Ovary (tissue), 10 donors: ENCODE measurements at places on chromosomes 1 and 21. TPM values are rescaled to one million over a fixed set of nuclear protein-coding genes. Genes with fewer than 3 reads are reported as not detected.
A peak's percentile ranks its signal among the peaks of the same experiment; 100 is the strongest.

The APOBEC4 gene
- not detected for polyA plus RNA-seq

- DNase-seq: no peak
Observed at GRCh38 chr1:47686731-47687630, 249.1 kb downstream of the FOXD2 start.

GRCh38 chr1:114011796-114012195 lies 32.5 kb downstream of the OLFML3 start:
- DNase-seq: no peak

The TAS1R1 gene
- polyA plus RNA-seq: 0.74 TPM

DNA sequence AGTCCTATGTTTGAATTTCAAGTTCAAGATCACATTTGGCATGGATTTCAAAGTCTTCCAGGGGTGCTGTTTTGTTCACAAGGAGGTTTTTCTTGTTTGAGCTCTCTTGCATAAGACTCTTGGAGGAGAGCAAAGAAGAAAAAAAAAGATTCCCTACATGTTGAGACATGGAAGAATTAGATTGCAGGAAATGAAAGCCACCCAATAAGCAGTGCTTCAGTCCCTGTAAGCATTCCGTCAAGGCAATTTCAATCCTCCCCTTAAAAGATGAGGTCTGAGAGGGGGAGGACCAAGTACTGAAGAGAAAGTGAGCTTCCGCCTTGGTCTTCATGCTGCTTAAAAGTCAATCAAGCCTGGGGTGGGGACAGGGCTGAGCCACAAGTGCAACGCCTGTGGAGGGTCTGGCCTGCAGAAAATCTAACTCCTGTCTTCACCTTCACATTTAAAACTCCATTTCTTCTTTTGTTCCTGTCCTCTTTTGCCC lies 50.2 kb downstream of the LPAR3 start:
- DNase-seq: no peak

- no peak for DNase-seq
Observed at GRCh38 chr1:71745326-71745725, 537.0 kb downstream of the NEGR1 start.

The B3GALT5 gene
- 0.12 TPM for polyA plus RNA-seq

DNA sequence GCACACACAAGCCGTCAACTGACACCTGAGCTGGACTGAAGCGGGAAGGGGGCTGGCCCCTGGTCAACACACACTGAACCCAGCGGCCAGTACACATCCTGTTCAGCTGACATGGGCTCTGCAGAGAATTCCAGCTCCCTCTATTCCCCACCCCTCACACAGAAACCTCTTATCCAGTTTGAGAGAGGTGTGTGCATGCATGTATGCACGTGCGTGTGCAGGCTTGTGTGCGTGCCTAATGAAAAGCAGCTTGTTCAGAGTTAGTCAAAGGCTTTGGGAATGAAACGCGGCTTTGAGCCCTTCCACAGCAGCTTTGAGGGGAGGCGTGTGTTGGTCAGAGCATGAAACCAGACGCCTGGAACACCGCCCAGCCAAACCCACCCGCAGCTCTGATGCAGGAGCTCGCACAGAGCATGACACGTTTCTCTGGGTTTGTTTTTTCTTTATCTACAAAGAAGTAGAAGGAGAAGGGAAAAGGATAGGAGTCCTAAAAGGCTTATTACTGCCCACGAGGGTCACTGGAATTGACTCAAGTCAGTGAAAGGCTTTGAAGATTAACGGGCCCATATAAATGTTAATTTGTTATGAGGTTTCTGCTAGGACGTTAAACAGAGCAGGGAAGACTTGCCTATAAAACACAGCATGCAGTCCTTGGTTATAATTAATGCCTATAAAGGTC lies 184.2 kb downstream of the ETS2 start:
- peak; percentile 78 for DNase-seq

DNA sequence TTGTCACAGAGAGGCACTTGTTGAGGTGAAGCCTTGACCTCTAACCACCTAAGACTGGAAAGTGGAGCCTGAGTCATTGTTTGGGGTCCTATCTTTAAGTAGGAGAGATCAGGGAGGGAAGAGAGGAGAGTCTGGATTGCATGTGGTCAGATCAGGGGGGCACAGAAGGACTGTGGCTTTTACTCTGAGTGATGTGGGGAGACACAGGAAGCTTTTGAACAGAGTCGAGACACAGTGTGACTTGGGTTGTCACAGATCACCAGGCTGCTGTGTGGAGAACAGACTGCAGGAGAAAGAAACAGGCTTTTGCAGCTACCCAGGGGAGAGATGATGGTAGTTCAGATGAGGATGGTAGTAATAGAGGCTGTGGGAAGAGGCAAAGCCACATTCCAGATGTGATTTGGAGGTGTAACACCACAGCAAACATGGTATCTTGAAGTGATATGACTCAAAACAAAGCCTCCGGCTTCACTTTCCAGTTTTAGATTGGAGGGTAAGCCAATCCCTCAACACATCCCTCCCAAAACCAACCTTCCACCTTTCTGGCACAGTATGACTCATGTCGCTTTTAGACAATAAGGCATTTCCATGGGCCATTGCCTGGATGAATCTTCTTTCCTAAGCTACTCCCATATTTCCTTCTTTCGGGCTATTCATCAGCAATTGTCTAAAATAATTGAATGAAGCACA lies 125.8 kb upstream of the SLC44A3 start:
- no peak for DNase-seq

DNA sequence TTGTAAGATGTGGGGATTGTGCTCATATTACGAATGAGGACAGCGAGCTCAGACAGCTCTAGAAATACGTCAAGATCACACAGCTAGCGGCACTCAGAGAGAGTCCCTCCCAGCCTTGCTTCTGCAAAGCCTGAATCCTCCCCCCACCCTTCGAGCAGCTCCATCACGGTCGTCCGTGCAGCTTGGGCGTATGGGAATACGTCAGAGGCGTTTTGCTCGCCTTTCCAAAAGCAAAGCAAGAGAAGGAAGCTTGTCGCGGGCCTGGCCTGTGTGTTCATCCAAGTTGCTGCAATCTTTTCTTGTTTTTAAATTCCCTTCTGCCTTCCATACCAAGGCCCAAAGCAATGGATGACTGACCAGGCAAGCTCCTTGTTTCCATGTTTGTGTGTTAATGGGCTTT lies 125.5 kb upstream of the IRF2BP2 start:
- DNase-seq: peak; percentile 16

DNA sequence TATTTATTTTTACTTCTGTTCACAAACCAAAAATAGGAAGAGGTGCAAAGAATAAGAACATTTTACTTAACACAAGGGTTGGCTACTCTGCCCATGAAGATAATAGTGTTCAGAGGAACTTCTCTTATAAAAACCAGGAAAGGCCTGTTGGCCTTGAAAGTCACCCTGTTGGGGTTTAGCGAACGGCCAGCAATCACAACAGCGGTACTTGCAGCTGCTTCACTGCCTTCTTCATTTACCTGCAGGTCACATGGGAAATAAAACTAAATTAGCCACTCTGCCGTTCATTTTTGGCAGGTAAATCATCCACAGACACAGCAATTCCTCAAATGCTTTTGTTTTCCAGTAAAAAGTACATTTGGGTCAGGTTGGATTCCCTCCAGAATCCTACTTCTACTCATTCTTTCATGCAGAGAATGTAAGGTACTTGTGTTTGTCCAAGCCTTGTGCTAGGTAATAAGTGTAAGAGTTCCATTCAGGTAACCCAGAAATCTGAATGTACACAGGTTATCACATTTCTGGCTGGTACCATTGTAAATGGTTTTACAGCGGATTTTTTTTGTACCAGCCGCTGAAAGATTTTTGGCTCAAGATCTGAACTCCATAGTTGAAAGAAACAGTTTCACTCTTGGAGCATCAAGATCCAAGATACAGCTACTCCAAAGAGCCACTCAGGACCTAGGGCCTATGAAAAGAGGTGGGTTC lies 13.1 kb downstream of the SERPINC1 start:
- no peak for DNase-seq

DNA sequence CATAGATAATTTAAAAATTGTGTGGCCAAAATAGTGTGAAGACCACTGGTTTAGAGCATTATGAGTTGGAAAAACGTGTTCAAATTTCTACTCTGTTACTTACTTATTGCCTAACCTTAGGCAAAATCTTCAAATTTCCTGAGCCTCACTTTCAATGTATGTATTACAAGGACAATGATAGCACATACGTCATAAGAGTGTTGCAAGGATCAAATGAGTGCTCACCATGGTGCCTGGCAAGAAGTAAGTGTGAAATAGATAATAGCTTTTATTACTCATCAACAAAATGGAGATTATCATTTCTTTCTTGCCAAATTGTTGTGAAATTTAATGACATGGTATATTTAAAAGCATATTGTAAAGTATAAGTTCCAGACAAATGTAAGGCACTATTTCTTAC lies 57.2 kb downstream of the FH start:
- no peak for DNase-seq

The ICOSLG gene
- 0.42 TPM for polyA plus RNA-seq

GRCh38 chr1:17915511-17916197 lies 160.5 kb downstream of the ACTL8 start:
- DNase-seq: no peak

DNA sequence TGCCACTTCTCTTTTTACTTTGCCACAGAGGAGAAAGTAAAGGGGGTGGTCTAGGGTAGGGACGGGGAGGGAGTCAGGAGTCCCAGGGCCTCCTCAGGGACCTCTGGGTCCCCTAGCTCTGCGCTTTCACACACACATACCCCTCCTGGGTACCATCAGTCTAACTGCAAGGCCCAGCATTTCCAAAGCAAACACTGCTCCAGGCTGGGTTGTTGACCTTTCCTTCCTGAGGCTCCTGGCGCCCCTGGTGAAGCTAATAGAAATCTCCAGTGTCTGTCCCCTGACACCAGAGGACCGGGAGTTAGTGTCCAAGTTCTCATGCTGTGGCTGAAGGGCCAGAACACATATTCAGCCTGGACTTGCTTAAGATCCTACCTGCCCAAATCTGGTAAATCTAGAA lies 3.9 kb downstream of the TMEM63A start:
- no peak for DNase-seq

GRCh38 chr21:44836666-44837471 lies 19.0 kb upstream of the SUMO3 start:
- no peak for DNase-seq

DNA sequence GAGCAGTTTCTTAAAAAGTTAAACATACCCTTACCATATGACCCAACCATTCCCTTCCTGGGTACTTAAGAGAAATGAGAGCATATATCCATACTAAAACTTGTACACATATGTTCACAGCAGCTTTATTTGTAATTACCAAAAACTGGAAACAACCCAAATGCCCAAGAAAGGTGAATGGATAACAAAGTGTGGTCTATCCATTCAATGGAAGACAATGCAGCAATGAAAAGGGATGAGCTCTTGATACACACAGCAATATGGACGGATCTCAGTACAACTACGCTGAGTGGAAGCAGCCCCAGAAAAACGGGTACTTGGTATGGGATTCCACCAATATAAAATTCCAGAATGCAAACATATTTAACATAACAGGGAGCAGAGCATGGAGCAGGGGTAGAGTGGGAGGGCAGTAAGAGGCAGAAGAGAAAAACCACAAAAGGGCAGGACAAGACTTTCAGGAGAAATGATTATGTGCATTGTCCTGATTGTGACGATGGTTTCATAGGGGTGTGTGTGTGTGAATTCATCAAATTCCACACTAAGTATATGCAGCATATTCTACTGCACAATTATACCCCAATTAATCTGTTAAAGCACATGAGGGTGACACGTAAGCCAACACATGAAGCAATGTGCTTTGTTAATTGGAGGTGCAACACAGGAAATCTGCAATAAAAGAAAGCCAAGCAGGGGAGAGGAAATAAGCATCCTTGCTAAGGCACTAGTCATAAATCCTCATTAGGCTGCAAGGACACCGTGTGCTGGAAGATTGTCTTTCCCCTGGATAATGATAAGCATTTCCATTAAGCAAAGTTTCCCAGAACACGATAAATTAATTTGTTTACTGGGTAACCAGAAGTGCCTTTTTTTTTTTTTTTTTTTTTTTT lies 113.1 kb upstream of the KRTAP19-8 start:
- no peak for DNase-seq

DNA sequence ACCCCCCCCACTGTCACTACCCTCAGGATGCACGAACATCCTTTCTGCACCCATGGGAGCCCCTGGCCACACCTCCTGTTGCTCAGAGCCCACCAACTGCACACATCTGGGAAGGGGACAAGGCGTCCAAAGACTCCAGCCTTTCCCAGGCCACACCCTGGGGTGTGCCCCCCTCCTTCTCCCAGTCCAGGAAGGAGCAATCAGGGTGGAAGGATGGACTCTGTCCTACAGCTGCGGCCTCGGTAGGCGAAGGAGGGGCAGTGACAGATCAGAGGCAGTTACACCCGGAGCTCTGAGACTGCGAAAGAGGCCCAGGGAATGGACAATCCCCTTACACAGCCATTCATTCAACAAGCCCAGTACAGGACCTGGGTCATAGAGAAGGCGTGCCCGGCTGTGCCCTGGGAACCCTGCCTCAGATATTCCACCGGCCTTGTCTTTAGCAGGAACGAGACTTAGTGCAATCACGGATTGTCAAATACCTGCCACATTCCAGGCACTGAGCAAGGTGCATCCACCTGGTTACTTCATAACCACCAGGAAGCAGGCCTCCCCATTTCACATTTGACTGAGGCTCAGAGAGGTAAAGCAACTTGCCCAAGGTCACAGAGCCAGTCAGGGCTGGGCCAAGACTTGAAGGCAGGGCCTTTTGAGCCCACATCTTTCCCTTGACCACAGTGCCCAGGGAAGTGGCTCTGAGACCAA lies 9.4 kb downstream of the HSPG2 start:
- peak; percentile 30 for DNase-seq

DNA sequence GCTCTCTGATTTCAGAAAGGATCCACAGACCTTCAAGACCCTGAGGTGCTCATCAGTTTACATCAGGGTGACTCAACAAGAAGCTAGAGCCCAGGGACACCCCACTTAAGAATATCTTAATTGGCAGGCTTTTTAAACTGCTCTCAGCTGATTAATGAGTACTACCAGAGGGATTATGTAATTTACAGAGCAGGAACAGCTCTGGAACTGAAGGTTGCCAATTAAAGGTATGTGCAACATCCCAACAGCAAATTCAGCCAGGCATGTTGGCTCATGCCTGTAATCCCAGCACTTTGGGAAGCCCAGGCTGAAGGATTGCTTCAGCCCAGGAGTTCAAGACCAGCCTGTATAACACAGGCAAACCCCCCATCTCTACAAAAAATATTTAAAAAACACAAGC lies 295.7 kb downstream of the SETD4 start:
- no peak for DNase-seq

The LEPROT gene
- 60.5 TPM for polyA plus RNA-seq

The LDLRAP1 gene
- polyA plus RNA-seq: 12.2 TPM

- DNase-seq: no peak
Observed at GRCh38 chr1:113935970-113936369, 6.8 kb downstream of the HIPK1 start.

DNA sequence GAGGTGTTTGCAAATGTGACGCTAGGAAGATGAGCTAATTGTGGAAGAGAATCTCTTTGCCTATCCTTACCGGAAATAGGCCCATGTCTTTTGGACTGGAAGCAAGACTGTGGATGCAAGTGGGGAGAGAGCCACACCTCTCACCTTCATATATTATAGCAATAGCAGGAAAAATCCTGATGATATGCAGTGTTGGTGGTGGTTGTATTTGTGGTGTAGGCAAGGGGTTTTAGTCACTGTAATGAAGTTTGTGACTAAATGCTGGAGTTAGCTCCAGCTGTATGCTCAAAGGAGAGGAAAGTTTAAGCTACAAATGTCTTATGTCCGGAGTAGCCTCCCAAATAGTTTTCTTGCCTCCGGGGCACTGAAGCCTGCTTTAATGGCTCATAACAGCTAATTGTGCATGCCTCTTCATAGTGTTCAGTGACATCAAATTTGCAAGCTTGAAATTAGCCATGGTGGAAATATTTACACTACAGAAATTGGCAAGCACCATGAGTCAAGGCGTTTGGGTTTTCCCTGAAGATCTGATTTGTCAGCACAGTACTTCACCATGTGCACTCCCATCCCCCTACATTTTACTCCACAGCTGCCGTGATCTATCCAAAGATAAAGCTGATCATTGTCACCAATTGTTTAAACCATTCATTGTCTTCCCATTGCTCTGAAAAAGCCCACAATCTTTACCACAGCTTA lies 102.6 kb upstream of the ZNF644 start:
- DNase-seq: no peak
